Endothelial cell of umbilical vein (primary cell): ENCODE measurements at places on chromosomes 16 and 17. TPM values are rescaled to one million over a fixed set of nuclear protein-coding genes. Genes with fewer than 3 reads are reported as not detected.

QRICH2 gene
- polyA plus RNA-seq, result 6.7 and 9.8 TPM in 2 replicates

COTL1 gene
- 65.6 and 90.0 TPM in 2 replicates for polyA plus RNA-seq

DNA sequence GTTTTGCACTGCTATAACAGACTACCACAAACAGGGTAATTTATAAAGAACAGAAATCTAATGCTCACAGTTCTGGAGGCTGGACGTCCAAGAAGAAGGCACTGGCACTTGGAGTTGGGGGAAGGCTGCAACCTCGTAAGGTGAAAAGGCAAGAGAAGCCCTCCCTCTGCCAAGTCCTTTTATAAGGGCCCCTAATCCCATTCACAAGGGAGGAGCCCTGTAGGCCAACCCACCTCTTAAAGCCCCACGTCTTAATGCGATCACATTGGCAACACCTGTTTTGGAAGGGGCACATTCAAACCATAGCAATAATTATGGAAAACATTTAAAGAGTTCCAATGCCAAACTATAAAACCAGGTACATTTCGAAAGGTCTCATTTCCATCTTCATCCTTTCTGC is 5.2 kb downstream of the PKD1L3 start:
- no peaks in the 10 kb centered on the region for H3K36me3 ChIP-seq
- DNase-seq, result no peak
- no peaks in the 10 kb centered on the region for H3K4me1 ChIP-seq

DNA sequence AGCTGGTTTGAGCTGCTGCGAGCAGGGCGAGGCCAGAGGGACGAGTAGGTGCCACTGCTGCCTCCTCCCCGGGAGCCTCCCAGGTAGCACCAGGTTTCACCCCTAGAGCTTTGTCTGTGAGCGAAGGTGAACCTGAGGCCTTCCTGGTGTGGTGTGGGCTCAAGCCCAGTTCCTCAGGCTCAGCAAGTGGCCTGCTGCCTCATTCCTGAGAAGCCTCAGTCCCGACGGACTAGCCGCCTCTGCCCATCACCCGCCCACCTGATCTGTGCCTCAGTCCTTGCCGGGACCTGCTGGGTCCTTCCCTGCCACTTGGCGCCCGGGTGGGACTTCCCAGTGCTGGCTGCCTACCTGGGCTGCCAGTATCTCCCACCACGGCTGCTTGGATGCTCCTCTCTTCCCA is 1.7 kb downstream of the NLRC3 start:
- no peak for DNase-seq
- no peaks in the 10 kb centered on the region for H3K27me3 ChIP-seq
- peaks cover 10% of the 10 kb centered on the region for H3K4me1 ChIP-seq
- no peak overlapping the region for H3K4me3 ChIP-seq

YBX2 gene
- polyA plus RNA-seq, result 0.15 and 0.18 TPM in 2 replicates

DNA sequence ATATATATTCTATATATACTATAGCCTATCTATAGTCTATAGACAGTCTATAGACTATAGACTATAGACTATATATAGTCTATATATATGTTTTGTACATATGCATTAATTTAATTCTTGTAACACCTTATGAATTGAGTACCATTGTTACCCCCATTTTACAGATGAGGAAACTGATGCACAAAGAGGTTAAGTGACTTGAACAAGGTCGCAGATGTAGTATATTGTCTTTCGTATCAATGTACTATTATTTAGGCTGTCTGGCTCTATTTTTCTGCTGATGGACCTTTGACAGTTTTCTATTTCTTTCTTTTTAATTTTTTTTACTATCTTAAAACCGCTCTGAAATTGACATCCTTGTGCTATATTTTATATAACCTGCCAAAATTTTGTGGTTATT is 14.6 kb downstream of the LRRC36 start:
- peaks cover 10% of the 10 kb centered on the region for H3K4me1 ChIP-seq
- no peaks in the 10 kb centered on the region for H3K27me3 ChIP-seq
- no peak overlapping the region for H3K4me3 ChIP-seq
- no peak for DNase-seq
- H3K27ac ChIP-seq, result no peak overlapping the region
- no peaks in the 10 kb centered on the region for H3K36me3 ChIP-seq

GRCh38 chr16:86733546-86734254 is 155.4 kb downstream of the FOXL1 start:
- H3K4me1 ChIP-seq, result peaks cover 10% of the 10 kb centered on the region
- H3K4me3 ChIP-seq, result no peak overlapping the region
- no peaks in the 10 kb centered on the region for H3K27me3 ChIP-seq
- H3K36me3 ChIP-seq, result no peaks in the 10 kb centered on the region
- DNase-seq, result peak; percentile 40

AHSP gene
- not detected in 2 replicates for polyA plus RNA-seq

DNA sequence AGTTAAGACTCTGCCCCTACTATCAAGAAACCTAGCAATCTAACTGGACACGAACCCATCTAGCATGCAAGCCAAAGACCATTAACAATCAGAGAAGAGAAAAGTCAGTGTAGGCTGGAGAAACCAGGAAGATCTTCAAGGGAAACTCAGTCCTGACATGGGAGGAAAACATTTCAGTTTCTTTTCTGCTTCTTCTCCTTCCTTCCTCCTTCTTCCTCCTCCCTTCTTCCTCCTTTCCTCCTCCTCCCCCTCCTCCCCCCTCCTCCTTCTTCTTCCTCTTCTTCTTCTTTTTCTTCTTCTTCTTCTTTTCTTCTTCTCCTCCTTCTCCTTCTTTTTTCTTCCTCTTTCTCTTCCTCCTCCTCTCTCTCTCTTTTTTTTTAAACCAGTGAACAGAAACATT is 29.6 kb upstream of the SHISA9 start:
- H3K36me3 ChIP-seq, result no peaks in the 10 kb centered on the region
- H3K4me1 ChIP-seq, result peaks cover 5% of the 10 kb centered on the region
- H3K27me3 ChIP-seq, result no peaks in the 10 kb centered on the region
- no peak overlapping the region for H3K4me3 ChIP-seq

- H3K36me3 ChIP-seq, result peaks cover 6% of the 10 kb centered on the region
- H3K27ac ChIP-seq, result no peak overlapping the region
These were observed 28.9 kb downstream of the TNRC6A start for GRCh38 chr16:24758373-24758772.

DNA sequence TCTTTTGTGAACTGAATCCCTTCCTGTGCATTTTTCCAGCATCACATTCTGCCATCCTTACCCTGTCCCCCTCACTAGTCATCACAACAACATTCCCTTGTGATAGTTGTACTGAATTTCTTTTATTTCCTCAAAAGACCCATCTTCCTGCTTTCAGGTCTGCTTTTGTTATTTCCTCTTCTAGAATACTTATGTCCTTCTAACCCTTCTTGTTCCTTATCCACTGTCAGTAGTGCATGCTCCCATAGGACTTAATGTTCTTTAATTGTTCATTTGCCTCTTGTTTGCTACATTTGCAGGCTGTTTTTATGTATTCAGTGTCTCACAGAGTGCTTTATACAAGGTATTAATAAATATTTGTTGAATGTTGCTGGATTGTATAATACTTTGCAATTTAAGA is 73.0 kb downstream of the BCAS3 start:
- H3K4me1 ChIP-seq, result no peaks in the 10 kb centered on the region
- DNase-seq, result no peak
- no peaks in the 10 kb centered on the region for H3K36me3 ChIP-seq
- no peak overlapping the region for H3K27ac ChIP-seq

PABPN1L gene
- polyA plus RNA-seq, result not detected in 2 replicates

DNA sequence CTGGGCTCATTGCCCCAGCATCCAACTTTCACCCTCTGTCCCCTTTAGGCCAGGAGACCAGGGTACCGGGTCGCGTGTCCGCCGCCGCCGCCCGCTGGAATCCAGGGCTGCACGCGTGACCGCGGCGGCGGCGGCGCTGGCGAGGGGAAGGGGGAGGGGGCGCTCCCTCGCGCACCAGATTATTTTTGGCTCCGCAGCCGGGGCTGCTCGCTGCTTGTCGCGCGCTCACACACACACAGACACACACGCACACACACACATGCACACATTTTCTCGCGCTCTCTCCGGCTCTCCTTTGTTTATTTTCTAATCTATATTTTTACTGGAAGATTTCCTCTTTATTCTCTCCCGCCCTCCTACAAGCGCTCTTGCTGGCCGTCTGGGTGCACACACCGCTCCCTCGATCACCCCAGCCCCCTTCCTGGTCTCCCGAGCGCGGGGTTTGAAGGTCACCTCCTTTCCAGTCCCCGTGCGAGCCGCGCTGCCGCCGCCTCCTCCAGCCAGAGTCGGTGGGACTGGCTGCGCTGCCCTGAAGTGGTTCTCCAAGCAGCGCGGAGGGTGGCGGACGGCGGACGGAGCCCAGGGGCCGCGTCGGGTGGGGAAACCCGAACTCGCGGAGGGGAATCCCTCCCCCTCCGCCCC is 921.4 kb upstream of the EEF2KMT start:
- no peak for DNase-seq
- no peak overlapping the region for H3K4me3 ChIP-seq
- no peaks in the 10 kb centered on the region for H3K4me1 ChIP-seq
- H3K27ac ChIP-seq, result no peak overlapping the region
- H3K36me3 ChIP-seq, result no peaks in the 10 kb centered on the region
- H3K27me3 ChIP-seq, result no peaks in the 10 kb centered on the region

DNA sequence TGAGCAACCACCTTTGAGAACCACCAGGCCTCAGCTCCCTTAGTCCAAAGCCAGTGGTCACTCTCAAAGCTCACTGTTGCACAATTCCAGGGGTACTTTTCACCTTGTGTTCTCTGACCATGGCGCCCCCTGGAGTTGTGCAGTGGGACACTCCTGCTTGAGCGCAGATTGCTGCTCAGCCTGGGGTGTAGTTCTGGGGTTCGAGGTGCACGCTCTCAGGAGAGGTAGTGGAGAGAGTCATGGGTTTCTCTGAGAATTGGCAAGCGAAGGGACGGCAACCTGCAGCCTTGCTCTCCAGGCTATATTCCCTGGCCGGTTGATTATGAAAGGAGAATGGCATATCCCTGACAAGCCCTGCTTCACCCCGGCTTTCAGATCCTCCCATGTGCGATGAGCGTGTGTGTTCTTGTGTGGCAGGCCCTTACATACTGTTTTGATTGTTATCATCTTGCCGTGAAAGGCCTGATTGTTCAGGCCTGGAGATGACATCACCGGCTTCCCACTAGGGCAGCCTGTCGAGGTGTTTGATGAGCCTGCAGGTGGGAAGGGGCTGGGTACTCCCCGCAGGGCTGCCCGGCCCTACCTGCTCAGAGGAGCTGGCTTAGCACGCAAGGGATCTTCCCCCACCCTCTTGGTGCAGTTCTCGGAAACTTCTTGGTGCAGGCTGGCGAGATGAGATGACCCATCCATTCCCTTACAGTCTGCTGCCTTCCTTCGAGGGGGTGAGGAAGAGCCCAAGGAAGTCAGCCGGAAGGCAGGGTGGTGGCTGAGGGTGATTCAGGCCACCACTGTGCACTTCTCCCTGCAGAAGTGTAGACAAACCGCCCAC is 431.2 kb downstream of the SLC39A11 start:
- DNase-seq, result no peak
- no peaks in the 10 kb centered on the region for H3K36me3 ChIP-seq
- no peaks in the 10 kb centered on the region for H3K4me1 ChIP-seq
- H3K4me3 ChIP-seq, result no peak overlapping the region

DNA sequence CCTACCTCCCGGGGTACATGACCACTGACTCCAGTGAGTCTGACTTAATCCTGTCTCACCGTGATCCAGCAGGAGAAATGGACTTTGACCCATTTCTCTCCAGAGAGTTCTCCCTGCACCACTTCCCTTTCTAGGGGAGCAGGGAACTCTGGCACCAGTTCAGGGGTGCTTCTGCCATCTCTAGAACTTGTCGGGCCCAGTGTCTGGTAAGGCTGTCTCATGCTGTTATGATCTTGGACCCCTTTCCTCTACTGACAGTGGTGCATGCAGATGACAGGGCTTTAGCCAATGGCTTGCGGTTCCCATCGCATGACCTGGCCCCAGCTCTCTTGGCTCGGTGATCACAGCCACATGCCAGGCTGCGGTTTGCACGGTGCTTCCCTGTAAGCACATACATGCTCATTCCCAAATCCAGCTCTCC is 62.0 kb downstream of the SLC39A11 start:
- DNase-seq, result no peak
- no peaks in the 10 kb centered on the region for H3K27me3 ChIP-seq
- no peak overlapping the region for H3K4me3 ChIP-seq
- no peaks in the 10 kb centered on the region for H3K36me3 ChIP-seq

SLC16A6 gene
- polyA plus RNA-seq, result 0.60 and 0.65 TPM in 2 replicates

DNA sequence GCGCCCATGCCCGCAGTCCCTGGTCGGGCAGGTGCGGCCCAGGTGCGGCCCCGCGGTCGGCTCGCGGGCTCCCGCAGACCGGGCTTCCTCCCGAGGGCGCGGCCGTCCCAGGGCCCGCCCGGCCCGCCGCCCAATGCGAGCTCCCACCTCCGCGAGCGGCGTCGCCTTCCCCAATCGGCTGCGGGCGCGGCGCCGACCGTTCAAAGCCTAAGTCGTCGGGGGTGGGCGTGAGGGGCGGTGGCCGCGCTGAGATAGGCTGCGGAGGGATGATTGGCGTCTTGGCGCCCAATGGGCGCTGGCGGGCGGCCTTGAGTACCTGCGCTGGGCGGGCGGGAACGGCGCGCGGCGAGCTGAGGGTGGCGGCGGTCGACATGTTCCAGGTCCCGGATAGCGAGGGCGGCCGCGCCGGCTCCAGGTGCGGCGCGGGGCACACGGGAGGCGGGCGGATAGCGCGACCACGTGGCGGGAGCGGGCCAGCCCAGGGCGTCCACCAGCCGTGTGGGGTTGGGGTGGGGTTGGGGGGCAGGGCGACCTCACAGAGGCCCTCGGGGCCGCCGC is at the start of gene JPT2:
Gene JPT2, plus strand, starts transcription at position 338 of the 558 bp plus-strand sequence. Its CDS starts 34 bp downstream, at position 372.
- H3K4me3 ChIP-seq, result peak within 1 kb of the TSS; percentile 78
- H3K36me3 ChIP-seq, result peaks cover 4% of the 10 kb centered on the region
- DNase-seq, result peak; percentile 99
- peaks cover 12% of the 10 kb centered on the region for H3K4me1 ChIP-seq
- H3K27ac ChIP-seq, result peak within 1 kb of the TSS; percentile 1

FBXW10 gene
- polyA plus RNA-seq, result not detected in 2 replicates

DNA sequence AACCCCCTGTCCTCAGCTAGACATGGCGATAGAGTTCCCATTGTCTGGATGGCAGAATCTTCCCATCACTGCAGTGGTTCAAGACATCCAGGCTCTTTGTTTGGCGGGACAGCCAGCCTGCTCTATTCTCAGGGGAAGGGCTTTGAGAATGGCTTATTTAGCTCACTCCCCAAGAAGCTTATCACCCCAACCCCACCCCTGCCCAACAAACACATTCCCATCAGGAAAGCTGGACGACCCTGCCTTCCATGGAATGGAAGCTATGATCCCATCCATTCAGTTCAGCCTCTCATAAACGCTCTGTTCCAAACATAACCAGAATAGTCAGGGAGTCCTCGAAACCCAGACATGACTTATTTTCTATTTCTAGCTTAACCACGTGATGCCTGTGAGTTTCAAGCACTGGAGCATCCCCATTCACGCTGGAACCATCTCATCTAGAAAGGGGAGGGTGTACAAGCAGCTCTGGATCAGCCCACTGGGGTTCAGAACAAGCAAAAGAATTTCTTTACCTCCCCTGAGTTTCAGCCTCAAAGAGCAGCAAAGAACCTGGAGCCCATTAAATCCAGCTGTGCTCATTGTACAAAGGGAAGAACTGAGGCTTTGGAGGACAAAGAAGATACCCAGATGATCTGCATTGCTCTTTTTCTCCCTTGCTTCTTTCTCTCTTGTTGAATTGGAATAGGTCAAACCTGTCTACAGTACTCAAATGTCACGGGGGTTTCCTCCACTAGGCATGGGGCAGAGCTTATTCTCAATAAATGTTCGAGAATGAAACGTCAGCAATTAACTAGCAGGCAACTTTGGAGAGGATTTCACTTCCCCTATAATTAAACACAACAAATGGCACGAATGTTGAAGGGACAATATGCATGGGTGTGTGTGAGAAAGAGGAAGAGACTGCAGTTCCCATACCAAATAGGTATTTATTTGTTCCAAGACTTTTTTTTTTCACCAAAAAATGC is 93.1 kb downstream of the XYLT1 start:
- H3K27ac ChIP-seq, result no peak overlapping the region
- H3K36me3 ChIP-seq, result no peaks in the 10 kb centered on the region
- H3K4me3 ChIP-seq, result no peak overlapping the region
- no peaks in the 10 kb centered on the region for H3K27me3 ChIP-seq
- no peak for DNase-seq
- peaks cover 18% of the 10 kb centered on the region for H3K4me1 ChIP-seq
